ENCODE measurements at places on chromosomes 1 and 21.

GRCh38 chr1:162973381-162973795 is 95.8 kb upstream of the RGS4 start:
- no peak for DNase-seq

- DNase-seq, result no peak
Observed at GRCh38 chr1:87449348-87449963, 120.8 kb downstream of the LMO4 start.

DNA sequence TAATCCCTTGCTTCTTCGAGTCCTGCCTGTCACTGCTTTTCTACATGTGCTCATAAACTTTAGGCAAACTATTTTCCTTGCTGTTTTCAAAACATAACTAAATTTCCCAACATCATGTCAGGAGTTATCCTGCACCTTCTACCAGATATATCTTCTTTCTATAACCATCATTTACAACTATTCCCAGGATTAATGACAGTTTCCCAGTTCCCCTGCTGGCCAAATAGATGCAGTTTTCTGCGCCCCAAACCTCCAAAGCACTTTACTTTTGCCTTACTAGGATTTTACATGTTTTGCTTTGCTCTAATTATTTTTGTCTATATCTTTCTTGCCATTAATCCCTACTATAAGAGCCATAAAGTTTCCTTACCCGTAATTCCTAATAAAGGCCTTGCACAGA is 122.5 kb downstream of the GLUL start:
- DNase-seq, result no peak

DNA sequence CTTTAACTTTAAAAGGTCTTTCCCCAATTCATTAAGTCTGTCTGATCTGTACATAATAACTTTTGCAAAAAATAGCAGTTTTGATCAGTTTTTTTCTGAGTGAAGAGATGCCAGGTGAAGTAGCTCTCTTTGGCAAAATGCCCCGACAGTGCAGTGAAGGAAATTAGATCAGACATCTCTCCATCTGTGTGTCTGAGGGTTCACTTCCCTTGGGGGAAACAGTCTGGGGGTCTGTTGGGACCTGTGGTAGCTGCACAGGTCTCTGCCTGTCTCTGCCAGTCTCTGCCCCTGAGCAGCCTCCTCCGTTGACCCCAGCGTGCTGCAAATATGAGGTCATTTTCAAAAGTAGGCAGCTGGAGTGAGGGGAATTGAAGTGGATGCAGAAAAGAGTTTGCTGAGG is 54.5 kb downstream of the TBCE start:
- no peak for DNase-seq

DNA sequence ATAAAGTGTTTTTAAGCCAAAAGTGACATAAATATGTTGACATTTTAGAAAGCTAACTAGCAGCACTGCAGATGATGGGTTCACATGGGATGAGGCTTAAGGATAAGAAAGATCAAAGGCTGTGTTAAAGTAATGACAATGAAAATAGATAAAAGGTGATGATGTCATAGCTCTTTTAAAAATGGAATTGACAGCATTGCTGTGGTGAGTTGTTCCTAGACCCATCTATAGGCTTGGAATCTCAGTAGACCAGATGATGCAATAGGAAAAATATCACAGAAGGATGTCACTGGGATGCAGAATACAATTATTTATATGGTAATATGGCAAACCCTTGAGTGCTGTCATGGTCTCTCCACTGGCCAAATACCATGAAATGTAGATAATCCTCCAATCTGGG is 286.0 kb downstream of the PLA2G4A start:
- no peak for DNase-seq

- DNase-seq, result no peak
Observed at GRCh38 chr1:214617843-214618242, 14.8 kb downstream of the CENPF start.

DNA sequence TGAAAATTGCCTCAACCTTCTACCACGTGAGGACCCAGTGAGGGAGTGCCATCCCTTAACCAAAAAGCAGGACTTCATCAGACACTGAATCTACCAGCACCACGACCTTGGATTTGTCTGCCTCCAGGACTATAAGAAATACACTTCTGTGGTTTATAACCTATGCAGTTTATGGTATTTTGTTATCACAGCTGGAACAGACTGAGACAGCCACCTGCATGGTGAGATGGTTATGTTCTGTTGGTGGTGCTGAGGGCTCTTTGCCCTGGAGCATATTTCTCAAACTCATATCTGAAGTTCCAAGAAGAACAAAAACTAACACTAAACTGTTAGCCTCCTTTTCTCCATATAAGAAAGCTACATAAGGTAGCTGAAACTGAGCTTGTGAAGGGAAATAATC is 69.8 kb upstream of the RGS18 start:
- DNase-seq, result no peak

- DNase-seq, result no peak
Observed at GRCh38 chr1:79355090-79355489, 348.6 kb upstream of the ADGRL4 start.

DNA sequence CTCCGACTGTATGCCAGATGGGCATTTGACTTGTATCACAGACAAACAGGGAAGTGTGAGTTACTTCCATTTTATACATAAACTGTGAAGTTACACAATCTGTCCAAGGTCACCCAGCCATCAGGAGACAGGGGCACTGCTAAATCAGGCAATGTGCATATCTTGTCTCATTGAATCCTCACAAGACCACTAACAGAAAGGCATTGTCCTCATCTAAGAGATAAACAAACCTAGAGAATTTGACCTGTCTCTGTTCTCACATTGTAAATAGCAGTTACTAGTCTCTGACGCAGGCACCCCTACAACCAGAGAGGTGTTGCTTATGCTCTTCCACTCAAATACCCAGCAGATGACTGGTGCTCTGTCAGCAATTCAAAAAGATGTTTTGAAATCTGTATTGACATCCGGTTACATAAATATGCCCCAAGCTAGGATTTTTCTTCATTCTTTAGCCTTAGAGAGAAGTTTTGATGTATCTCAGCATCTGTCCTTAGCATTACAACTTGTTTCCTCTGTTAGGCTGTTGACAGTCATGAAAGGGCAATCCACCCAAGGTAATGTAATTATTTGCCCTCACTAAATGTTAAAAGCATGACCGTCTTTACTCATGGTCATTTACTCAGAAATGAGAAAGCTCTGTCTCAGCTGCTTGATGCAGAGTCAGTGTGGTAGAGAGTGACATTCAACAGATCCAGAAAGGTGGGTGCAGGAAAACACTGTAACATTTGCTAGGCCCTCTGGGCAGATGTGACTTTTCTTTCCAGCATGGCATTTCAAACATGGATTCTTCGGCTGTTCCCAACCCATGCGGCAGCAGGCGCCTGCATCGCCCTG is 51.9 kb upstream of the ZNF326 start:
- DNase-seq, result no peak

GRCh38 chr1:246157516-246157915 is 349.6 kb downstream of the SMYD3 start:
- no peak for DNase-seq

Measured in T-helper 17 cell (primary cell).